ENCODE measurements at places on chromosomes 3 and 15.
A peak's percentile ranks its signal among the peaks of the same experiment; 100 is the strongest.

GRCh38 chr15:64987136-64987535 lies 2.6 kb downstream of the SPG21 start:
- DNase-seq, result no peak

DNA sequence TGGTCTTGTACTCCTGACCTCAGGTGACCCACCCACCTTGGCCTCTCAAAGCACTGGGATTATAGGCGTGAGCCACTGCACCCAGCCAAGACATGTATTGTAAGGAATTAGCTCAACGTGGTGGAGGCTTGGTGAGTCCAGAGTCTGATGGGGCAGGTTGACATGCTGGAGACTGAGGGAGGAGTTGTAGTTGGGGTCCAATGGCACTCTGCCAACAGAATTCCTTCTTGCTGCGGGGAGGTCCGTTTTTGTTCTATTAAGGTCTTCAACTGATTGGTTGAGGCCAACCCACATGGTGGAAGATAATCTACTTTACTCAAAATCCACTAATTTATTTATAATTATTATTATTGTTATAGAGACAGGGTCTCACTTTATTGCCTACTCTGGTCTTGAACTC lies 30.1 kb downstream of the PLA2G4D start:
- DNase-seq, result no peak

- no peak for DNase-seq
Observed at GRCh38 chr3:46811615-46812236, 51.5 kb downstream of the MYL3 start.

DNA sequence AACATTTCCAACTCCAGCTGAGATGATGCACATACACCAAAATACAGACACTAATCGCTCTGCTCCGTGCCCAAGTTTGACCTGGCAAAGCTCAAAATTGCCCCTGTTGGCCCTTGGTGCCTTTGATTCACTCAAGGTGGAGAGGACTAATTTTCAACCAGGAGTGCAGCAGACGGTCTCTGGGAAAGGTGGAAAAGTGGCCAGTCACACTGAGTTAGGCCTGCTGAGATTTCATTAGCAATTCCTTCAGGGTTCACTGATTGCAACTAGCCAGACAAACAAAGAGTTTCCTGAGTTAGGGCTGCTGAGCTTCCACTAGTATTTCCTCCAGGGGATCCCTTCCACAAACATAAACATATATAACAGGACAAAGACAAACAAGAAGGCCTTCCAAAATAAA lies 28.7 kb upstream of the LHFPL4 start:
- no peak for DNase-seq

- DNase-seq, result no peak
Observed at GRCh38 chr15:67479781-67480505, 41.0 kb upstream of the C15orf61 start.

DNA sequence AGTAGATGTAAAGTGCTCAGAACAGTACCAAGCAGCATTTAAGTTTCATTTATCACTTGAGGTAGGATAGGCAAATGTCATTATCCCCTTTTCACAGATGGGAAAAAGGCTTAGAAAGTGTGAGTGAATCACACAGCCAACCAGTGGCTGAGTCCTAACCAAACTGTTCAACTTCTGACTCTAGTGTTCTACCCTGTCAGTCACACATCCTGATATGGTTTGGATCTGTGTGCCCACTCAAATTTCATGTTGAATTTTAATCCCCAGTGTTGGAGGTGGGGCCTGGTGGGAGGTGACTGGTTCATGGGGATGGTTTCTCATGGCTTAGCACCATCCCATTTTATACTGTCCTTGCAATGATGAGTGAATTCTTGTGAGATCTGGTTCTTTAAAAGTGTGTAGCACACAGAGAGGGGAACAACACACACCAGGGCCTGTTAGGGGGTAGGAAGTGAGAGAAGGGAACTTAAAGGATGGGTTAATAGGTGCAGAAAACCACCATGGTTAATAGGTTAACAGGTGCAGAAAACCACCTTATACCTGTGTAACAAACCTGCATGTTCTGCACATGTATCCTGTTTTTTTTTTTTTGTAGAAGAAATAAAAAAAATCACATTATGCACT lies 304.7 kb downstream of the SUCLG2 start:
- DNase-seq, result peak; percentile 3

DNA sequence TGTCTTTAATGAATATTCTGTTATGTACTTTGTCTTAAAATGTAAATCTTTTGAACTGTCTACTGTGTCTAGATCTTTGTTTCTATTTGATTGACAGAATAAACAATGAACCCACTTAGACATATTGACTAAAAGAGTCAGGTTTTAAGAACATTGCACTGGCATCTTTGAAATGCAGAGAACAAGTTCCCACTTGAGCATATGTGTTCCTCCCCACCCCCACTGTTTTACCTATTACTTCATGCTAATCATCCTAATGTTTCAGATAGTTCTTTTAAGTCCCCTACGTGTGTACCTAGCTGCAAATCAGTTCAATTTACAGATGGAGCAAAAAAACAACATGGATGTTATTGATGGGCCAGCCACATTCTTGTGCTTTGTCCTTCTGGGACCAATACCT lies 11.7 kb upstream of the TCF12 start:
- no peak for DNase-seq

DNA sequence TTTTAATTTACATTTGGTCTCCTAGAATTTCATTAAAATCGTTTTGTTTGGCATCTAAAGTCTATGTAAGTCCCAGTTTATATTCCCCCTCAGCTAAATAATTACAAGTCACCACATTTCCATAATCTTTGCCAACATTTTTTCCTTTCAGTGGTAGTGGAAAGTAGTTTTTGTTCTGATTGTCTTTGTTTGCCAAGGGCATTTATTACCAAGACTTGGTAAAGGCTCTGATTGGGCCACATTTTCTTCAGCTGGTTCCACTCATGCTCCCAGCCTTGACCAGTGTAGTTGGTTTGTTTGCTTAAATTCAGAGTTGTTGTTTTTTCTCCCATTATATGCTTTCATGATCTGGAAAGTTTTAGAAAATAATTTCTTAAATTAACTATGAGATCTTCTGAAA lies 153.4 kb upstream of the MME start:
- no peak for DNase-seq

GRCh38 chr3:50652709-50653108 lies 22.0 kb upstream of the DOCK3 start:
- peak; percentile 57 for DNase-seq

GRCh38 chr3:166304584-166304983 lies 467.4 kb upstream of the BCHE start:
- no peak for DNase-seq

DNA sequence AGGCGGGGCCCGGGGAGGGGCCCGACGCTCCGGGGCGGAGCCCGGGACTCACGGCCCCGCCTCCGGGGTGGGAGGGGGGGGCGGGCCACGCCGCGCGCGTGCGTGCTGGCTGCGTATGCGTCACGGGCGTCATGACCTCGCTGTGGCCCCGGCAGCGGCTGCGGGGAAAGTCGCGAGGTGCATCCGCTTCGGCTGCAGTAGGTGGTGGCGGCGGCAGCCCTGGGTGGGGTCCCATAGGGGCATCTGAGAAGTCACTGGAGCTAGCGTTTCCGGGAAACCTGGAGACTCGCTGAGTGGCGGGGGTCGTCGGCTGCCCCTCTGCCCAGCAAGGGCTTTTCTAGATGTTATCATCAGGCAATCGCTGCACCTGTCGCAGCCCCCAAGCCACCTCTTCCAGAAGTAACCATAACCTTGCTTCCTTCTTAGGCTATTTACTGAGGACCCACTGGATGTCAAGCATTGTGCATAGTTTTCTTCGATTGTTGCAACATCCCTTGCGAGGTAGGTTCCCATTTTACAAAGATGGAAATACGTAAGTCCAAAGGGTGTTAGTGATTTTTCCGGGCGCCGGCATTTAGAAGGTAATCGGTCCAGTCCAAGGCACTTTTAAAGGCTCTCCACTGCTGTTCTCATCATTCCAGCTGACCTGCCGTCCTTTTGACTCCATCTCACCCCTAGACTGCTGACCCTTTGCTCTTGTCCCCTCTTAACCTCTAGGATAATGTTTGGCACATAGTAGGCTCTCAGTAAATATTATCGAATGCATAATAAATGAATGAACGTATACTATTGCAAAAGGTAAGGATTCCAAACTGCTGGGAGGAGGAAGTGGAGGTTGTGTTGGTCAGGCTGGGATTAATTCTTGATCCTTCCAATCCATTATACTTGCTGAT lies at the start of gene GDPGP1:
GDPGP1 (plus strand) TSS at position 114 of the 893 bp plus-strand sequence. CDS start 6,700 bp downstream, outside the sequence.
- no peak for DNase-seq

DNA sequence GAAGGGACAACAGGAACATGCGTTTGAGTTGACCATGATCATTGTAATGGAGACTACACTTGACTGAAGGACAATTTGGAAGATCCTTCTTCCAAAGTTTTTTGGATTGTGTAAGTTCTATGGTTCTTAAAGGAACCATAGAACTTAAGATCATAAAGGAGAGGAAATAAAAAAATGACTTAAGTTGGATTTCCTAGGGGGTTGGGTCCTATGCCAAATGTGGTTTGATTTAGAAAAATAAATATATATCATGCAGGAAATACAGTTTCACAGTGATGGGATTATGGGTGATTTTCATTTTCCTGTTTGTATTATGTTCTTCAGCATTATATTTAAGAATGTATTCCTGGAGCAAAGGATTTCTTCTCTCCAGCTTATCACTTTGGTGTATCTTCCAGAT lies 305.5 kb upstream of the DPH6 start:
- no peak for DNase-seq

DNA sequence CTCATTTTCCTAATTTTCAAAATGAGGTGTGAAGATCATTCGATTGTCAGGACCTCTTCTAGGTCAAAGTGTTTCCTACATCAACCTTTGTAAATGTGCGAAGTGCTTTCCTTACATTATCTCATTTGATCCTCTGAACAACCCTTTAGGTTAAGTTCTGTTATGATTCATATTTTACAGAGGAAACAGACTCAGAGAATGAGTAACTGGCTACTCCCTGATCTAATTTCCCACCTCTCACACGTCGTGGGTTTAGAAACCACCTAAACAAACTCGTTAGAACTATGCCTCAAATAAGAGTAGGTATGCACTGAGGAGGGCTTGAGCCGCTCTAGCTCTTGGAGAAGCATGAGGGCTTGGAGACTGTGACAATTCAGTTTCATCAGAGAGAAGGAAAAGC lies 148.6 kb downstream of the CD47 start:
- no peak for DNase-seq

- no peak for DNase-seq
Observed at GRCh38 chr3:37384117-37384516, 209.7 kb upstream of the LRRFIP2 start.

DNA sequence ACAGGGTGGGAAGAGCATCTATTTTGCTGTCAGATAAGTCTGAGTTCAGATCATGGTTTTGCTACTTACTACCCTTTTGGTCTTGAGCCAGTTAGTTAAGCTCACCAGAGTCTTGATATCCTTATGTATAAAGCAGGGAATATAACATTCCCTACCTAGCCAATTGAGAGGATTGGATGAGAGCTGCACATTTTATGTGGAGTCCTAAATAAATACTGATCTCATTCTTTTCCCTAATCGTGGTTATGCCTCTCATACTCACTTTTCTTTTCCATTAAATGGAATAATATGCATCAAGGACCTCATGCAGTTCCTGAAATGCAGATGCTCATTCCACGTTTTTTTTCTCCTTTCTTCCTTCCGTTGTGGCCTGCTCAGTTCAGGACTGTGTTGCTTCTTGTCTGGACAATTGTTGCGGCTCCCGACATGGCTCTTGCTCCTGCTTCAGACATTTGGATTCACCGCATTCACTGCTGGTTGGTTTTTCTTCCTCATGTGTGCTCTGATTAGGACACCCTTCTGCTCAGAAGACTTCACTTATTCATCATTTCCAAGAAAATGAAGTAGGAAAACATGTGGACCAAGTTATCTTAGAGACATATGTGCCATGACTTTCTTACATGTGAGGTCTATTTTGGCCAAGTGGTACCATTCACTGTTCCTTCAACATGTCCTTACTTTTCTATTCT lies 90.2 kb downstream of the NFKBIZ start:
- DNase-seq, result no peak

DNA sequence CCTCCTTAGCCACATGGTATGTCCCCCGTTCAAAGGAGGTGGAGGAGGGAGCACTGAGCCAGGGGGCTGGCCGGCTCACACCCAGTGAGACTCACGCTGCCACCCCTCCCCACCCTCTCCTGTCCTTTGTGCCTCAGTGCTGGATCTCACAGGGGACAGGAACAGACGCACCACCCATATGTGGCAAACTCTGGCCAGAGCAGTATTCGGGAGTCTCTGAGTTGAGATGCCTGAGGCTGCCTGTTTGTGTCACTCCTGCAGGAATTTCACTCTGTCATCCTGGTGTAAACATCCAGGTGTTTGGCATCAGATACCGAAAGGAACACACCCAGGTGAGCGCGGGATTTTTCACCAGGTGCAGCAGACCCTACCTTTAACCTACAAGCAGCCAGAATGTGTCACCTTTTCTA lies 25.7 kb downstream of the RGMA start:
- DNase-seq, result peak; percentile 76

- no peak for DNase-seq
Observed at GRCh38 chr3:140950863-140951262, 9.2 kb downstream of the SLC25A36 start.

GRCh38 chr3:108180194-108180593 lies 42.0 kb downstream of the IFT57 start:
- DNase-seq, result no peak

GRCh38 chr3:146781606-146782005 lies 176.5 kb upstream of the PLSCR5 start:
- no peak for DNase-seq

GRCh38 chr3:9387322-9387655 lies 10.1 kb upstream of the SETD5 start:
- no peak for DNase-seq

- no peak for DNase-seq
Observed at GRCh38 chr3:103515116-103515515, 1080.3 kb downstream of the ZPLD1 start.

DNA sequence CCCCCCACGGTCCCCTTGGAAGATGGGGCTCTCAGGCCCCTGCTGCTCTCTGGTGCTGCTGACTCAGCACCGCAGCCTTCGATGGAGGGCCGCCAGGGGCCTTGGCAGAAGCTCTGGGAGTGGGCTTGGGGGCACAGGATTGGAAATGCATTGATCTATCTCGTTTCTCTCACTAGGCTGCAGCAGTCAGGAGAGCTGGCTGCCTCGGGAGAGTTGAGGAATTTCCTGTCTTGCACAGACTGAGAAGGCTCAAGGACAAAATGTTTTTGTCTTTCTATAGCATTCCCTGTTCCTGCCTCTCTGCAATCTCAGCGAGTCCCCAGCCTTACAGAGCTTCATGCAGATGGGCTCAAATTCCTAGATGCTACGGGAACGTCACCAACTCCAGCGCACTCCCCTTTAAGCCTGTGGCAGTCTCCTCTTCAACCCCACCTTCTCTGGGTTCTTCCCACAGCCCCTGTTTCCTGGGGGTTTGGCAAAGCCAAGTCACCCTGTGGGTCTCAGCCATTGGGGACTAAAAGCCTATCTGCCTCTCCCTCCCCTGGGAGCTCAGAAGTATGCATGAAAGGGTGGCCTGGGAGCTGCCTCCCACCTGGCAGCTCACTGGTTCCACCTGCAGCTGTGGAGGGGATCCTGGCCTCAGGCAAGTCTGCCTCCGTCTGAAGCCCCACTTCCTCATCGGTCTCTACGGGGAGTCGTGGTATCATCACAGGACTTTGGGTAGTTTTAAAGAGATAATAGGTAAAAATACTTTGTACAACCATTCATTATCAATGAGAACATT lies 127.4 kb upstream of the HACD2 start:
- DNase-seq, result no peak

Data from SW480 (cell line).